ENCODE measurements at places on chromosomes 3 and 15.

GRCh38 chr3:62365391-62366125 is 7.8 kb downstream of the FEZF2 start:
- no peak for DNase-seq

DNA sequence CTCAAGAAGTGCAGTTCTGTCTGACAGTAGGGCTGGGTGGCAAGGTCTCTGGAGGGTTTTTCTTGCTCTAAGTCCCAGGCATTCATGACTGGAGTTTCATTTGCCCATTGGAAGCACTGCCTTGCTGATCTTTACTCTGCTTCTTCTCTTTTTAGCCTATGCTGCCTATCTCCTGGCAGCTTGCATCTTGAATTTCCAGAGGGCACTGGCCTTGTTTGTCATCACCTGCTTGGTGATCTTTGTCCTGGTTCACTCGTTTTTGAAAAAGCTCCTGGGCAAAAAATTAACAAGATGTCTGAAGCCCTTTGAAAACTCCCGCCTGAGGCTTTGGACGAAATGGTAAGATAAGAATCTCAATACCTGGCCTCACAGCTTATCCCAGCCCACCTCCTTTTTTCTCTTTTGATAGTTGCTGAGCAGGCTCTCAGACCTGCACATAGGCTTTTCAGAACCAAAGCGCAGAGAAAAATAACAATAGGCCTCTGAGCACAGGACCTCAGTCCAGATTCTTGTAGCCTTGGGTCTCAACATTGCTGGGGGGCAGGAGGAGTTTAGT is 10.9 kb downstream of the SLC28A2 start:
- DNase-seq = no peak

DNA sequence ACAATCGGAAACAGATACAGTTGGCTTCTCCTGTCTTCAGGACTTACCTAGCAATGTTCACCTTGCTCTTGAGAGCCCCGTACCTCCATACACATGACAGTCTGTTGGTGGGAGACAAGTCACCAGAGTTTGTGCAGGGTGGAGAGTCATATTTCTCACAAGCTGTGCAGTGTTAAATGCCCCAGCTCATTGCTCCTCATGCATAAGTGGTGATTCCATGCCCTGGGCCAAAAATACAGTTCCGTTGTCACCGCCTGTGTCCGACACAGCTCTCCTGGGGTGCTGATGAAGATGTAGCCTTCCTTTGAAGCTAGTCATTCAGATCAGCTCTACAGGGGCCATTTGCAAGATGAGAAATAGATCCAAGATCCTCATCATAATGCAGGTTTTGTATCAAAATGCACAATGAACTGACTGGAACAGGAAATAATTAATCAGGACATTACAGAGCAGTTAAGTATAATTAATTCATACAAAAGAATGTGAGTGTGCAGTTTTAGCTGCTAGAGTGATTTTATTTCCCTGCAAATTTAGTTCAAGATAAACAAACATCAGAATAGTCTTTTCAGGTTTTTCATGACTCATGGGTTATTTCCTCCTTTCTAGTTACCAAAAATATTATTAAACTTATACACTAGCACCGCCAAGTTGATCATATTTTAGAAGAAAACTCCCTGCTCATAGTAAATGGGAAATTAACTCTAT is 66.5 kb downstream of the CD47 start:
- DNase-seq = no peak

GRCh38 chr3:46187876-46188275 is 20.2 kb downstream of the CCR1 start:
- peak; percentile 30 for DNase-seq

DNA sequence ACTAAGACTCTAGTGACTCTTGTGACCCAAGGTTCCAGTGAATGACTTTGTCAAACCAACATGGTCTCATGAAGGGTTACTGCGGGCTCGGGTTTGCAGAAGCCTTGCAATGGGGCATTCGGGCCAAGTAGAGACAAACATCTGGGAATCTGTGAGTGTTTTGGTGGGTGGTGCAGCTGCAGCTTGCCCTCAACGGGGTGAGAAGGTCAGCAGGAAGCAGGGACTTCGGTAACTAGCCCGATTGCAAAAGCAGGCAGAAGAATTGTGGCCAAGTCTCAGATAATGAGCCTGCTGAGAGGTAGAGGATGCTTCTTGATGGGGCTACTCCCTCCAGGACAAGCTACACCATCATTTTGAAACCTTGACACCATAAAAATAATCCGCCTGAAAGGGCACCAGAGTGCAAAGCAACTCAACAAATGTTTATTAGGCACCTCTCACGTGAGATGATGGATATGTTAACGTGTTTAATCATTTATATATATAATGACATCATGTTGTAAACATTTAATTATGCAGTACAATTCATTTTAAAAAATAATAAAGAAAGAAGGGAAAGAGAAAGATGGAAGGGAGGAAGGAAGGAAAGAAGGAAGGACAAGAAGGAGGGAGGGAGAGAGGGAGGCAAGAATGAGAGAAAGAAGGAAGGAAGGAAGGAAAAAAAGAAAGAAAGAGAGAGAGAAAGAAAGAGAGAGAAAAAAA is 263.9 kb upstream of the IGF1R start:
- no peak for DNase-seq

DNA sequence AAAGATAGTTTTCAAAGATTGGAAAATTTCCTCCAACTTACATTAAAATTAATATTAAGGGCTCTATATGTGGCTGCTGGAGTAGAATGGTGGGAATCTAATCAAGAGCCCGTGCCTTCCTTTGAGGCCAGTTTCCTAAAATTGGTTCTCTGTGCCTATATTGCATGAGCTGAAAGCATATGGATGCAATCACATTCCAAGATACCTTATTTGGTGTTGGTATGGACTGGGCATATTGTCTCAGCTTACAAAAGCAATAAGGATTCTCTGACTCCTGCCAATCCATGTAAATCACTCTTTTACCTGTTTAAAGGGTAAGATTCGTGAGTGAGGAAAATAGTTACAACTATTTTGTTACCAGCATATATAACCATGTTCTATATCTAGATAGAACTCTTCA is 111.6 kb downstream of the GREM1 start:
- no peak for DNase-seq

DNA sequence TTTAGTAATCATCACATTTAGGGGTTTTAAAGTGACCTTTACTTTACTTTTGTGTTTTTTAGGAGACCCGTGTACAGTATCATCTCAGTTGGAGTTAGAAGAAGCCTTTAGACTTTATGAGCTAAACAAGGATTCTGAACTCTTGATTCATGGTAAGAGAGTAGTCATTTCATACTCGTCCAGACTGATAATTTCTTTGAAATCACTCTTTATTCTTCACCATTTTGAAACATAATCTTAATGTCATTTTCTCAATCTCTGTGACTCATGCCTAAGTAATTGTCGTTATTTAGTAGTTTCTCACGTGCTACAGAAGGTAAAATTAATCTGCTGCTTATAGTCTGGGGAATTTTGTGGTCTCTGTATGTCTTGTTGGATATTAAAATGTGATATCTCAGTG is 37.7 kb downstream of the PRKCI start:
- no peak for DNase-seq

DNA sequence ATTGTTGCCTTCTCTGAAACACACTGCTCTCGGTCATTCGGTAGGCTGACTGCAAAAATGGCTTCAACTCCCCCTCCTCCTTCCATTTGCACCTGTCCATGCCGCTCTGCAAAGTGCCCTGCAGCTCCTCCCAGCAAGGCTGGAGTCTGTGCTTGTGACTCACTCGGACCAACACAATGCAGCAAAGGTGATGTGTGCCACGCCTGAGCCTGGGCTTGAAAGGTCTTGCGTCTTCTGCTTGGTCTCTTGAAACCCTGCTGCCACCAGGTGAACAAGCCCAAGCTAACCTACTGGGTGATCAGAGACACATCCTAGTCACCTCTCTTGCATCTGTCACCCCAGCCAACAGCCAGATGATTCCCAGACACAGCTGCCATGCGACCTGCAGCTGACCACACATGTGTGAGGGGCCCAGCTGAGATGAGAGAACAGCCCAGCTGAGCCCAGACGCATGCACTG is 71.1 kb downstream of the MGLL start:
- no peak for DNase-seq

GRCh38 chr15:45156744-45157455 is 27.1 kb downstream of the DUOX1 start:
- DNase-seq = peak; percentile 79

DNA sequence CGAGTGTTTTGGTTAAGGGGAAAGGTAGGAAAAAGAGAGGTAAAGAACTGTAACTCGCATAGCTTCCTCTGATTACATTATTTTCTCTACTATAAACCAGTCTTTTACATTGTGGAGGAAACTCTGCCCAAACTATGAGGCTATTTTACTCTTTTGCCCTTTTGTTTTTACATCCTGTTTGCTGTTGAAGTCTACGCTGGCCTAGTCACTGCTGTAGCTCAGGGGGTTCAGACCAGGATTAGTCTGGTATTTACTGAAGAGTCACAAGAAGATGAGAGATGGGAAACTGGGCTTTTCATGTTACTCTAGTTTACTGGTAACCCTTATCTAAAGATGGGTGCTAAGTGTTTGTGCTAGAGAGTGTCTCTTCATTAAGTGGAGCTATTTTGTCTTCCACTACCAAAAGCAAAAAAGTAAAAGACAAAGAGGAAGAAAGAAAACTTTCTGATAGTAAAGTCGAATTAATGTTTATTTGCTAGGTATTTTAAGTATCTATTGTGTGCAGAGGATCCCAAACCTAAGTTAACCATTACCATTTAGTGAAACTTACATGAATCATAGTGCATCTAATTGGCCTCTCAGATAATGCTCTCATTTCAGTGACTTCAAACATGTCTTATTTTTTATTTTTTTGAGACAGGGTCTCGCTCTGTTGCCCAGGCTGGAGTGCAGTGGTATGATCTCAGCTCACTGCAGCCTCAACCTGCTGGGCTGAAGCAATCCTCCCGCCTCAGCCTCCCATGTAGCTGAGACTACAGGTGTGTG is 10.9 kb downstream of the RARB start:
- DNase-seq = no peak

GRCh38 chr3:49302613-49303012 is 25.6 kb upstream of the C3orf62 start:
- DNase-seq = no peak

- DNase-seq = no peak
Observed at GRCh38 chr3:150972366-150973071, at the start of gene CLRN1. TSS of gene CLRN1 (minus strand) at chr3:150972727. CDS start at chr3:150972708, 19 bp downstream.

DNA sequence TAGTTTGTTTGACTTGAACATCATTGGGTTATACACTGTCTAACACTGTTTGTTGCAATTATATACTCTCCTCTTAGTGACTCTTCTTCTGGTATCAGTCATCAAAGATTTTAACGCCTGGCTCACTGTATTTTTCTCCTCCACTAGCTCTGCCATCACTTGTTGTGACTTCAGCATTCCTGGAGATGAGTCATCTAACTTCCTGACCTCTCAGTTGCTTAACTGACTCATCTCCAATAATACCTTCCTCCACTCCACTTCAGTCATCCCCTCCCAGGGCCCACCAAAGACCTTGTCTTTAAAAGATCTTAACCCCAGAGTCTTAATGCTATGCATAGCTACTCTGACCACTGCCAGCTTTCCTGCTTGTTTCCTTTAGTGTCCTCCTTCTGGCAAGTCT is 28.6 kb upstream of the CLSTN2 start:
- peak; percentile 41 for DNase-seq

DNA sequence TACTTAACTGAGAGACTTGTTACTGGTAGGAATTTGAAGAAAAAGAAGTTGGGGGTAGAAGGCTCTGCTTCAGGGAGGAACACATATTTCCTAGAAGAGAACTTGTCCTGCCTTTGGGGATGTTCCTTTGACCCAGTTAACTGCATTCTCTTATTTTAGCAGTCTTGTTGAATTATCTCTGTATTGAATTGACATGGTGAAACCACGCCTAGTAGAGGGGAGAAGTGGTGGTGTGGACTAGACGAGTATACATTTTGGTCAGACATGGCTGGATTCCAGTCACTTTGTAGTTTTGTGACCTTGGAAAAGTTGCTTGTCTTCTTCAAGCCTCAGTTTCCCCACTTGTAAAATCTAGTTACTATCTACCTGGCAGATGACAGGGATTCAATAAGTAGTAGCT is 87.8 kb downstream of the FNDC3B start:
- no peak for DNase-seq

DNA sequence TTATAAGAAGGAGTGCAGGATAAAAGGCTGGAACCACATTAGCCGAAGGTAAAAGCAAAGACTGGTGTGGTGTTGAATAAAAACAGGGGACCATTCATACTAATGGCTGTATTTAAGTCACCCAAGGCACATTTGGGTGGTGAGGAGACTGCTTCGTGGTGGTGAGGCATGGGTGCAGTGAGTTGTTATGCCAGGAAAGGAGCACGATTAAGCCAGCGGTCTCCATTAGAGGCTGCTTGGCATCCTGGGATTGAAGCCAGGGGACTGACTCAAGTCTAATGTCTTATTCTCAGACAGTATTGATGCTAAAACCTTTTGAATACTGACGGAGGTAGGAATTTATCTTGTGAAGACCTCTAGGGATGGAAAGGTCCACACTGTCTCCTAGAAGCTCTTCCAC is 21.9 kb downstream of the FEM1B start:
- DNase-seq = peak; percentile 54

DNA sequence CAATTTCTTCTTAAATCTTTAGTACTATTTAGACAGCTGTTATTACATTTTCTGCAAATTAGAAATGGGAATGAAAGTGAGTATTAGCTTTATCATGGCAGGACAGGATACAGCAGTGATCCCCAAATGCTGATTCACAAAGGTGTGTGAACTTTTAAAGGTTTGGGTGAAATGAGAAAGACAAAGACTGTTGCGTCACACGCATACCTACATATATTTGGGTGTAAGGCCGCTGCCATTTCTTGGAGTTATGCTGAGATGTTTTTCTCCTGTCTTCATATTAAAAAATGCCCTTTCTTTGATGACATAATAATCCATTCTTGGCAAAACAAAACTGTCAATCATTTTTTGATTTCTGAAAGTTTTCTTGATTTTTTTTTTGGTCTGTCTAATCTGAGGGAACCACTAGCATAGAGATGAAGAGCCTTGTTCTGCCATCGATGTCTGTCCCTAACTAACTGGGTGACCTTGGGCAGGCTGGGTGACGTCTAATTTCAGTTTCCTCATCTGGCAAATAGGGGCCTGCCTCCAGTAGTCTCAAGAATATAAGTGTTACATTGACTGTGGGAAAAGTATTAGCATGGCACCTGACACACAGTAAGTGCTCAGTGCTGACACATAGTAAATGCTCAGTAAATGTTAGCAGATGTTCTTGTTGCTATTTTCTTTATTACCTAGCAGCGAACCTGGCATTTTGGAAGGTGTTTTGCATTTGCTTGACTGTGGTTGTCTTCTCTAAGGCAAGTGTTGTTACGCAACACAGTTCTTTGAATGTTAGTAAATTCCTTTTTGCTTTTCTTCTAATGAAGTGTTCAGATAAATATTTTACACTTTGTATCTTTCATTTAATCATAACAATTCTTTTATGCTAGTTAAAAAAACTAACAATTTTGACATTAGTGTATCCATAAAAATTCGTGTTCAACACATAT is 5.0 kb downstream of the MITF start:
- DNase-seq = no peak

- DNase-seq = no peak
Observed at GRCh38 chr15:63797116-63797515, 36.6 kb downstream of the HERC1 start.

- DNase-seq = no peak
Observed at GRCh38 chr15:100308608-100309007, 33.2 kb downstream of the ADAMTS17 start.

Data from AG10803 (cell line).